Foreskin melanocyte (primary cell): ENCODE measurements at places on chromosomes 11 and 22.

GRCh38 chr11:12585861-12586260 lies 88.4 kb upstream of the TEAD1 start:
- no peak for DNase-seq

DNA sequence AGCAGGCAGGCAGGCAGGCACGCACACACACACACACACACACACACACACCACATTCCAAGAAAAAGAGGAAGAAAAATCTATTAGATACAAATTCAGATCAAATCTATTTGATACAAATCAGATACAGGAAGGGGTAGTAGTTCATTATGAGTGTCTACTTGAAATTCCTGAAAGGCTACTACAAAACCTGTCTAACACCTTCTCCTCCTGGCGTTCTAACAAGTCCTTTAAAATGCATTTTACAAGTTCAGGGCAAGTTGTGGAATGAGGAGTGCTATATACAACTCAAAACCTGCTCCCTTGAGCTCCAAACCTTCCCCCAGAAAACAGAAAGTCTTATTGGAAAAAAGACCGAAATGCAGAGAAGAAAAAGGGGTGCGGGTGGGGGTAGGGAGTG lies 476 bp downstream of the ARHGAP32 start:
- DNase-seq, result no peak

GRCh38 chr11:12200279-12200990 lies 90.0 kb downstream of the MICAL2 start:
- DNase-seq, result no peak

- DNase-seq, result no peak
Measured at GRCh38 chr22:47200273-47201051, 438.0 kb downstream of the TBC1D22A start.

GRCh38 chr22:42994917-42995562 lies 19.9 kb downstream of the PACSIN2 start:
- peak; percentile 63 for DNase-seq

DNA sequence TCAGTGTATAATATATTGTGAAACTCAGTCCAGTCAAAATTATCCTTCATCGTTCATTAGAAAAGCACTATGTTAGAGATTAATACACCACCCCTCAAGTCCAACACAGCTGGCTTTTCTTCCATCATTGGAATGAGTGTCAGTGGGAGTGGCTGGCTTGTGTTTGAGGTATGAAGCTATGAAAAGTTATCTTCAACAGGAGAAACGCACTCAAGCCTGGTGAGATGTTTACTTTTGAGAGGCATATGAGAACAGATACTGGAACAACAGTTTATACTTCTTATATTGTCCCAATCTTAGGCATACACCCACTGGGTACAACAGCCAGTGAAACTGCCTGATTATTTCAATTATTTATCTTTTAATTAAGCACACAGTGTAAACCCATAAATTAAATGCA lies 34.3 kb downstream of the PLEKHB1 start:
- no peak for DNase-seq

- no peak for DNase-seq
Measured at GRCh38 chr22:25363474-25363873, 144.0 kb downstream of the CRYBB2 start.

GRCh38 chr22:44555046-44555445 lies 57.0 kb upstream of the RTL6 start:
- no peak for DNase-seq

DNA sequence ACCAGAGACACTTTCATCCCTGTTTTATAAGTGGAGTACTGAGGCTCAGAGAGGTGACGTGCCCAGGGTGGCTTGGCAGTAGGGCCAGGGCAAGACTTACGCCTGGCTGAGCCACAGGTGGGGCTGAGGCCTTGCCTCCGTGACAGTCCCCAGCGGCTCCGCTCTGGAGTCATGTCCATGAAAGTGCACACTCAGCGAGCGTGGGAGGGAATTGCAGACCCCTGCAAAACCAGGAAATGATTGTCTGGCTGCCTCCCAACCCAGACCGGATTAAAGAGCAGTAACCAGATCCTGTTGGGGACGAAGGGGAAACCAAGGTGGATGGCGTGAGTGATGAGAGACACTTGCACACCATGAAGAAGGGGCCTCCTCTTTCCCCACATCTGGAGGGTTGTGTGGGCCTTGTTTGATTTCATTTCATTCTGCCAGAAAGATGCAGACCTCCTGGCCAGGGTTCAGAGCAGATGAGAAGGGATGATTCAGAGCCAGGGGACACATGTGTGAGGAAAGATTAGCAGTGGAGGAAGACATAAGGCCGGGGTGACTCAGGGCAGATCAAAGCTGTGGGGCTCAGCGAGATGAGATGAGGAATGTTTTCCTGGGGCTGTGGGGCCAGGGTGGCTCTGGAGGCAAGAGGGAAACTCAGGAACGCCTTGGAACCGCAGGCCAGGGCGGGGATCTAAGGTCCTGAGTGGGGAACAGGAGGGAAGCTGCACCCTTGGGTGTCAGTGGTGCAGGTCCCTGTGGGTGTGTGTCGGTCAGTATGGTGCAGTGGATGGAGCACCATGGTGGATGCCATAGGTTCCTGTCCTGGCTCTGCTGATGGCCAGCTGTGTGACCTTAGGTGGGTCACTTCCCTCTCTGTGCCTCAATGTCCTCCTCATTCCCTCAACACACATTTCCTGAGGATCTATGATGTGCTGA lies 29.9 kb upstream of the LRRC32 start:
- no peak for DNase-seq

- no peak for DNase-seq
Measured at GRCh38 chr11:61975638-61976419, 8.4 kb upstream of the FTH1 start.

DNA sequence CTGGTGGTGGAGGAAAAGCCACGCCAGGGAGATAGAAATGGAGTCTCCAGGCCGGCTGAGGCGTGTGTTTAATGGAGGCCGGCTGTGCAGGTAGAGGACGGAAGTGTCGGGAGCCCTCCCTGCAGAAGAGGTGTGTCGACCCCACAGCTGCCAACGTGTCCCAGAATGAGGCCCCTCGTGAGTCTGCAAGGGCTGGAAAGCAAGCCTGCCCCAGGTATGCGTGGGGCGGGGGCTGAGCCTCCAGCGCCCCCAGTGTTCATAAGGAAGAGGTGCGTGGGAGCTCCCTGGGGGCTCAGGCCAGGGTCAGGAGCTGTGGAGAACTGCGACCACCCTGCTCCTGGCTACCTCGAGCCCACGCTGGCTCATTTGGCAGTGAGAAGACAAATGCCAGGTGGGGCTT lies 38.0 kb upstream of the JAM3 start:
- no peak for DNase-seq

GRCh38 chr11:34977089-34977912 lies 60.9 kb downstream of the PDHX start:
- DNase-seq, result peak; percentile 42

- DNase-seq, result no peak
Measured at GRCh38 chr22:39361496-39361895, 11.7 kb downstream of the SYNGR1 start.

DNA sequence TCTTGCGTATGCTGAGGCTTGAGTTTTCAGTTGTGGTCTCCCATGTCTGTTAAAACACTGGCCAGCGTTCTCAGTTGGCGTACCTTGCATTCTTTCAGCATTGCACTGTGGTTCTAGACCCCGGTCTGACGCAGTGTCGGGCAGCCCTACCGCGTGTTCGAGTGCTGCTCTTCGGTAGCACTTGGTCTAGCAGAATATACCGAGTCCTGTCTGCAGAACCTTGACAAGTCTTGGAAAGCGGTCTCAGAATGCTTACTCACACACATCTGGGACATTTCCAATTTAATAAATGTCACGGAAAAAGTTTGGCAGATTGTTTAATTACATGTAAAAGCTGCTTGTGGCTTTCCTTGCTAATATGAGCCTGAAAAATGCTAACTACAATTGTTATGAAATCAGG lies 32.6 kb downstream of the PPFIA1 start:
- no peak for DNase-seq
